Tibial nerve (tissue), 4 donors: ENCODE measurements at places on chromosomes 5 and 9. TPM values are rescaled to one million over a fixed set of nuclear protein-coding genes. Genes with fewer than 3 reads are reported as not detected.

The SARDH gene
- total RNA-seq = 6.5 TPM

The C9orf50 gene
- 1.6 TPM for total RNA-seq

DNA sequence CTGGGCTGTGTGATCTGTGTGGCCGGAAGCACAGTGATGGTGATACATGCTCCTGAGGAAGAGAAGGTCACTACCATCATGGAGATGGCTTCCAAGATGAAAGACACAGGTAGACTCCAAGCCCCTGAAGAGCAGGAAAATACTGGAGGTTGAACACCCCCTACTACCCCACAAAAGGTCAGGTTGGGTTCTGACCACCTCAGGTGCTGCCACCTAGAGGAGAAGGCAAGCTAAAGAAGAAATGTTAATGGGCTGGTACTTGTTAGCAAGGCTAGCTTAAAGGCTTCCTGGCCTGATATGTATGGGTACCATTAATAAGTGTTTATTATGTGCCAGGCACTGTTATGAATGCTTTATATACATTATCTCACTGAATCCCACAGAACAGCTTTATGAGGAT, 11.7 kb downstream of the NIPAL4 start:
- DNase-seq = no peak
- peaks cover 13% of the 10 kb centered on the region for H3K36me3 ChIP-seq
- no peaks in the 10 kb centered on the region for H3K4me1 ChIP-seq

DNA sequence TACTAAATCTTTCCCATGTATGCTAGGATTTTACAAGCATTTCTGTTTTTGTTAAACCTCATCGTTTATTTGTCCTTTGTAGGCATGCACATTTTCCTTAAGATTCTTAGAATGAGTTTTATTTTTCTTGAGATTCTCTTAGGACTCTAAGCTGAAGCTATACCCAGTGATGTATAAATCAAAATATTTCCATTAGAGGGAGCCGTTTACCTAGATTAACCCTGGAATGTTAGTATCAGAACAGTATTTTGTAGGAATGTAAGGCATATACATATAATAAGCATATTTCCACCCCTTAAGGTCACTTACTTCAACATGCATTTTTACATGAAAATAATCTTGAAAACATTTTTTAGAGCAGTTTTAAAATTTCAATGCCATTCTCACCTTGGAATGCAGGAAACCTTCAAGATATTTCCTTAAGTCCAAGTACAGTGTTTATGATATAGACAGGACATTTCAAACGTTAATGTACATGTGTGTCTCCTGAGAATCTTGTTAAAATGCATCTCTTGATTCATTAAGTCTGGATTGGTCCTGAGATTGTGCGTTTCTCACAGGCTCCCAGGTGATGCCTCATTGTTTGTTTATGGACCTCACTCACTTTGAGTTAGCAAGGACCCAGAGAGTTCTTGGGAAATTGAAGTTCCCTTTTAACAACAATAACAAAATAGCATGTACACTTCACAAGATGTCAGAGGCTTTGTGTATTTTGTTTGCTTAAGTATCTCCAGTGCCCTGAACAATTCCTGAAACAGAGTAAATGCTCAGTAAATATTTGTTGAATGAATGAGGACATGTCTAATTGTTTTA, 34.9 kb upstream of the FCHO2 start:
- no peak for DNase-seq
- no peaks in the 10 kb centered on the region for H3K4me1 ChIP-seq
- no peak overlapping the region for H3K4me3 ChIP-seq
- H3K27me3 ChIP-seq = no peaks in the 10 kb centered on the region

GRCh38 chr9:83623679-83624076, 735 bp downstream of the IDNK start:
- peaks cover 22% of the 10 kb centered on the region for H3K4me1 ChIP-seq
- no peak for DNase-seq
- H3K27ac ChIP-seq = peak overlapping the region; percentile 87
- no peaks in the 10 kb centered on the region for H3K27me3 ChIP-seq

DNA sequence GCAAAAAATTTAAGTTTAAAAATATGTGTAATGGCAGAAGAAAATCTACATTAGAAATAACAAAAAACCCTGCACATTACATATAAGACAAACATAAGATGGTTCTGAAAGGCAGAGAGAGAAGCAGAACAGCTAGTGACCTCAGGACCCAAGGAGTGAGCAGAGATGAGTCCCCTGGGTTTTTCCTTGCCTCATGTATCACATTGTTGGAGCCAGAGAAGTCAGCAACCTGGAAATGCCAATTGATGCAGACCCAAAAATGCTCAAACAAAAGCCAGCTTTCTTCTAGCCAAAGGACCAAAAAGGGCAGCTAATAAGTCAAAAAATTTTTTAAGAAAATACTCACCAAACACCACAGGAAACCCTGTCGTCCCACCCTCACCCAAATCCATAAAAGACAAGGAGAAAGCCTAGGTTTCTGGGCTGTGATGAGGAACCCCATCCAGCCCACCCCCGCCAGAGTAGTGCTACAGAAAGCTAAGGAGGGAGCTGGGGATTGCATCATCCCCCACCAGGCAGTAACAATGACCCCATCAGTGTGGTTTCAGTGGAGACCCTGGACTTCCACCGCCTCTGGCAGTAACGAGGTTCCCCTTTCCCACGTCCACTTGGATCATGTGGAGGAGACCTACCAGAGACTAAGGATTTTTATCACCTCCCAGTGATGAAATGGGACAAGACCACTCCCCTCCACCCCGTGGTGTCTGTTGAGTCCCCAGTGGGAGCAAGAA, 17.6 kb downstream of the DENND1A start:
- no peaks in the 10 kb centered on the region for H3K36me3 ChIP-seq
- no peak for DNase-seq
- peaks cover 10% of the 10 kb centered on the region for H3K4me1 ChIP-seq
- H3K4me3 ChIP-seq = no peak overlapping the region

DNA sequence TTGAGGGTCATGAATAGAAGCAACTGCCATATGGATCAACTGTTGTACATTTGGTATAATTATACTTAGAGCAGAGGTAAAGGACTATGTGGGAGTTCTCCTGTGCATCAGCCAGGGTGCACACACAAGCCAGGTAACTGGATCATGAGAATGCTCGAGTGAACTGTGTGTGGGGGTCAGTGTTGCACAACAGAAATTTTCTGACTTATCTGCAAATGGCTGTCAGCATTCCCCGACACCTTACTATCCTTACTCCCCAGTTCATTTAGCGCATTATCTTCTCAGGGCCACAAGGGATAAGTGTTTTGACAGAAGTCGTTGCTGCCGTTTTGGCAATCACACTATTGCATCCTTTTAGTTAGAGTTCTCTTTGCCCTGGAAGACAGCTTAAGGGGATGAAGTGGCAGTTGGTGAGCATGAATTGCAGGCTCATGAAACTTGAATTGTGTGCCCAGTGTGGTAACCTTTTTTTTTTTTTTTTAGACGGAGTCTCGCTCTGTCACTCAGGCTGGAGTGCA, 1.7 kb downstream of the CANX start:
- H3K36me3 ChIP-seq = no peaks in the 10 kb centered on the region
- H3K4me3 ChIP-seq = peak overlapping the region; percentile 100
- no peak overlapping the region for H3K27ac ChIP-seq
- H3K4me1 ChIP-seq = peaks cover 10% of the 10 kb centered on the region

DNA sequence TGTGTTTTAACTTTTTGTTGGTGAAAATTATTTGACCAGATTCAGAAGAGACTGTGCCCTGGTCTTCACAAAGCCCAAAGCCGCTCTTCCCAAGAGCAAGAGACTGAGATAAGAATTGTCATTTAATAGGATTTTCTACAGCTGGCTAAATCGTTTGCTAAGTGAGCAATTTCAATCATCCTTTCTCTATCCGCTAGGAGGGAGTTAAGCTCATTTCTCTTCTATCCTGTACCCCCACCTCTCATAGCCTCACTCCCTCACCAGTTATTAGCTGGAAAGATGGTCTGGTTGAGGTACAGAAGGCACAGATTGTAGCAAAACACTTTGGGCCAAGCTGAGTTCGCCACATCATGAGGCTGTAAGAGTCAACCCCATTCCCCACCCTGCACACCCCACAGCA, 43.0 kb upstream of the SIL1 start:
- H3K27ac ChIP-seq = no peak overlapping the region
- H3K4me1 ChIP-seq = no peaks in the 10 kb centered on the region
- no peaks in the 10 kb centered on the region for H3K36me3 ChIP-seq

- no peak for DNase-seq
- no peak overlapping the region for H3K4me3 ChIP-seq
- no peaks in the 10 kb centered on the region for H3K4me1 ChIP-seq
- H3K36me3 ChIP-seq = no peaks in the 10 kb centered on the region
Observed at GRCh38 chr5:123134653-123135181, 45.7 kb downstream of the PRDM6 start.

GRCh38 chr9:16125629-16126028, 572.8 kb downstream of the CCDC171 start:
- DNase-seq = no peak
- no peak overlapping the region for H3K27ac ChIP-seq
- no peaks in the 10 kb centered on the region for H3K4me1 ChIP-seq
- no peaks in the 10 kb centered on the region for H3K27me3 ChIP-seq

DNA sequence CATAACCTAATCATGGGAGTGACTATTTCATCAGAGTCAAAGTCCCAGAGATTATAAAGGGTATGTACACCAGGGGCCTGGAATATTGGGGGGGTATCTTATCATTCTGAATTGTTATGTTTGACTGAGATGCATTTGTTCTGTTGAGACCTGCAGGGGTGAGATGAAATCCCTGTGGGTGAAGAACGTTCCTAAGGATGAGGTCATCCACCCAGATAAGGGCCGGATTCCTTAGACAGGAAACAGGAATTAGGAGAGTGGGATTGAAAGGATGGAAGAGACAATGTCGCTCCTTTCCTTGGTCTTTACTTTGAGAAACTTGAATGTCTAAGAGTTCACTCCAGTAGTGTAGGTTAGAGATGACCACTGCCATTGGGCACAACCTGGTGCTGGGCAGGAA, 54.7 kb downstream of the GAS1 start:
- no peaks in the 10 kb centered on the region for H3K4me1 ChIP-seq
- no peak for DNase-seq
- H3K4me3 ChIP-seq = no peak overlapping the region
- no peaks in the 10 kb centered on the region for H3K27me3 ChIP-seq
- H3K27ac ChIP-seq = no peak overlapping the region

DNA sequence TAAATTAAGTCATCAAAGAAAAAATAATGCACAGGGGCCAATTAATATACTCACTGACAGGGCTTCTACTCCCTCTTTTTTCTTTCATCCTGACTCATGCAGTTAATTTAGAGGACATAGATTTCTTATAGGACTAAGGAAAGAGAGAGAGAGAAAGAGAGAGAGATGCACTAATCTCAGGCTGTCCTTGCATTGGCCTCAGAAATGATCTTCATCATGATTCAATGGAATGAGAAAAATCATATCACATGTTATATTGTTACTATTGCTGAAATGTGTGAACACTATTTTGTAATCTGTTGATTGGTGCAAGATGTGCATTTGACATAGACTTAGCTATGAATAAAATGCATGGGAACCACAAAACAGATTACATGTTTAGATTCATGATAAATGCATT, 608.3 kb upstream of the NUDT12 start:
- no peak overlapping the region for H3K4me3 ChIP-seq
- no peaks in the 10 kb centered on the region for H3K4me1 ChIP-seq
- no peaks in the 10 kb centered on the region for H3K27me3 ChIP-seq
- no peak for DNase-seq
- no peak overlapping the region for H3K27ac ChIP-seq

- no peak overlapping the region for H3K4me3 ChIP-seq
- peaks cover 3% of the 10 kb centered on the region for H3K4me1 ChIP-seq
- no peaks in the 10 kb centered on the region for H3K36me3 ChIP-seq
- no peak overlapping the region for H3K27ac ChIP-seq
- DNase-seq = no peak
Observed at GRCh38 chr5:132001647-132002561, 9.6 kb downstream of the ACSL6 start.

DNA sequence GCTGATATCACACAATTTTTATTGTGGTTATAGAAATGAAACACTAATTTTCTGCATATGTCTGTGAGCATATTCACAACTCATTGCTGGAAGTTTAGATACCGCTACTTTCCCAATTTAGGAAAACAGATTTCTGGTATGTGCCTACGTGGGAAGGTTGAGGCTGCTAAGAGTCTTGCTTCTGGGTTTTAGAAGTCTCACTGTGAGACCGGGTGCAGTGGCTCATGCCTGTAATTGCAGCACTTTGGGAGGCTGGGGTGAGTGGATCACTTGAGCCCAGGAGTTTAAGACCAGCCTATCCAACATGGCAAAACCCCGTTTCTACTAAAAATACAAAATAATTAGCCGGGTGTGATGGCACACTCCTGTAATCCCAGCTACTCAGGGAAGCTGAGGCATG, 39.6 kb downstream of the UBAP1 start:
- H3K27me3 ChIP-seq = no peaks in the 10 kb centered on the region
- no peak overlapping the region for H3K4me3 ChIP-seq
- no peak for DNase-seq

DNA sequence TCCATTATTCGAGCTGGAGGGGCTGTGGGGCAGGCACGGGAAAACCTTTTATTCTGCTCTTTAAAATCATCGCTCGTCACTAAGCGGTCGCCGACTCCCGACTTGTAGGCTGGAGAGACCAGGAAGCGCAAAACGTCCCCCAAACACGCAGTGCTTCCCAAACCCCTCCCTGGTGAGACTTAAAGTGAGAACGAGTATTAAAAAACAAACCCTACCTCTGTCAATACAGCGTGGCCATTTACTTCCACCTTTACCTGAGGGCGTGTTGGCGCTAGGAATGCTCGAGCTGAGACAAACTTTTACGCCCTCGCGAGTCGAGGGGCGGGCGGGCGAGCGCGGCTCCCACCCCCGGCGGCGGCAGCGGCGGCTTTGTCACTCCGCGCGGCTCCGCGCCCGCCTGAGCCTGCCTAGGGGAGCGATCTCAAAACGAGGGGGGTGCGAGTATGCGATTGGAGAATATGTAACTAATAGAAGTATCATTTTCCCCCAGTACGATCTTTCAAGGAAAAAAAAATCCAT, at the start of gene NR2F1-AS1:
Gene NR2F1-AS1, minus strand, starts transcription at position 293 of the 519 bp plus-strand sequence.
- H3K27ac ChIP-seq = peak within 1 kb of the TSS; percentile 88
- H3K36me3 ChIP-seq = no peaks in the 10 kb centered on the region
- no peaks in the 10 kb centered on the region for H3K27me3 ChIP-seq
- DNase-seq = no peak

GRCh38 chr9:98335661-98336060, 80.2 kb upstream of the TBC1D2 start:
- no peak overlapping the region for H3K4me3 ChIP-seq
- H3K36me3 ChIP-seq = no peaks in the 10 kb centered on the region
- no peak for DNase-seq
- H3K27ac ChIP-seq = no peak overlapping the region

GRCh38 chr5:100854591-100854990, 48.5 kb downstream of the ST8SIA4 start:
- H3K27me3 ChIP-seq = no peaks in the 10 kb centered on the region
- H3K4me1 ChIP-seq = no peaks in the 10 kb centered on the region
- DNase-seq = no peak
- H3K4me3 ChIP-seq = no peak overlapping the region
- H3K36me3 ChIP-seq = no peaks in the 10 kb centered on the region

GRCh38 chr9:116493183-116493860, 193.8 kb upstream of the TRIM32 start:
- no peak for DNase-seq
- no peak overlapping the region for H3K4me3 ChIP-seq
- H3K27ac ChIP-seq = no peak overlapping the region
- no peaks in the 10 kb centered on the region for H3K4me1 ChIP-seq
- H3K27me3 ChIP-seq = no peaks in the 10 kb centered on the region
